Colonic mucosa (tissue), 4 donors: ENCODE measurements at places on chromosomes 4 and X. TPM values are rescaled to one million over a fixed set of nuclear protein-coding genes. Genes with fewer than 3 reads are reported as not detected.
A peak's percentile ranks its signal among the peaks of the same experiment; 100 is the strongest.

DNA sequence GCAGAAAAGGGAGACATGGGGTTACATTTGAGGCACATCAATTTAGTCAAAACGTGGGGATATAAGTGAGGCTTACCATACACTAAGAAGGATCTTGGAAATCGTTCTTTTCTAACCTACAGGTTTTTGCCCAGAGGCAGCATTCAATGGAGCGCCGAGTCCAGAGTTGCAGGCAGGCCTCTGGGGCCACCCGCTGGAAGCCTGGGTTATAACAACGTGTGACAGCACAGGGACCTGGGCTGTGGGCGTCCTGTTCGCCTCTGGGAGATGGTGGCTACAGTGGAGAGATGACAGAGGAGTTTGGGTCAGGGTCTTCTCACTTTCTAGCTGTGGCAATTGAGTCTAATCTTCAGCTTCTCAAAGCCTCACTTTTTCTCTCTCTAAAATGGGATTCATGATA, 53.9 kb downstream of the ENPP6 start:
- H3K27me3 ChIP-seq, result peaks cover 4% of the 10 kb centered on the region
- DNase-seq, result peak; percentile 33
- H3K4me3 ChIP-seq, result no peak overlapping the region
- no peaks in the 10 kb centered on the region for H3K36me3 ChIP-seq
- no peaks in the 10 kb centered on the region for H3K4me1 ChIP-seq

- H3K27ac ChIP-seq, result no peak overlapping the region
- H3K36me3 ChIP-seq, result no peaks in the 10 kb centered on the region
- no peaks in the 10 kb centered on the region for H3K27me3 ChIP-seq
- no peak overlapping the region for H3K4me3 ChIP-seq
- no peak for DNase-seq
These were observed 315.5 kb upstream of the ADGRL3 start for GRCh38 chr4:60884587-60884986.

DNA sequence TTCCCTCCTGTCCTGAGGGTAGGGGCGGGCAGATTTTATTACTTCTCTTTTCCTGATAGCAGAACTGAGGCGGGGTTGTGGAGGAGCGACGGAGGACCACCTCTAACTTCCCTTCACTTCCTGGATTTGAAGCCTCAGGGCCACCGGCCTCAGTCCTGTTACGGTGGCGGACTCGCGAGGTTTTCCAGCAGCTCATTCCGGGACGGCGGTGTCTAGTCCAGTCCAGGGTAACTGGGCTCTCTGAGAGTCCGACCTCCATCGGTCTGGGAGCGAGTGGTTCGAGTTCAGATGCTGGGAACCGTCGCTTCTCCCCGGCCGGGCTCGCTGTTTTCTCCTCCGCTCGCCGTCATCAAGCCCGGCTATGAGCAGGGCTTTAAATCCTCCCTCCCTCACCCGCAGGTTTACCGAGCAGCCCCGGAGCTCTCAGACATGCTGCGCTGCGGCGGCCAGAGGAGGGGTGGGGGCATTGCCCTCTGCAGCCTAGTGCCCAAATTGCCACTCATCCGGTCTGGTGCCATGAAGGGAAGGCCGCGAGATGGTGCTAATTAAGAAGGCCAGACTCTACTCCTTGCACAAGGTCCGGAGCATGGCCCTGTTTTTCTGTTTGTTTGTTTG, 23.3 kb downstream of the HAND2 start:
- no peaks in the 10 kb centered on the region for H3K4me1 ChIP-seq
- peak overlapping the region; percentile 19 for H3K4me3 ChIP-seq
- H3K36me3 ChIP-seq, result no peaks in the 10 kb centered on the region
- H3K27me3 ChIP-seq, result peaks cover 10% of the 10 kb centered on the region

- no peak overlapping the region for H3K4me3 ChIP-seq
- H3K27ac ChIP-seq, result no peak overlapping the region
These were observed 446.7 kb upstream of the TENM3 start for GRCh38 chr4:181796502-181796901.

Gene BEX3
- total RNA-seq, result 33.7 TPM

DNA sequence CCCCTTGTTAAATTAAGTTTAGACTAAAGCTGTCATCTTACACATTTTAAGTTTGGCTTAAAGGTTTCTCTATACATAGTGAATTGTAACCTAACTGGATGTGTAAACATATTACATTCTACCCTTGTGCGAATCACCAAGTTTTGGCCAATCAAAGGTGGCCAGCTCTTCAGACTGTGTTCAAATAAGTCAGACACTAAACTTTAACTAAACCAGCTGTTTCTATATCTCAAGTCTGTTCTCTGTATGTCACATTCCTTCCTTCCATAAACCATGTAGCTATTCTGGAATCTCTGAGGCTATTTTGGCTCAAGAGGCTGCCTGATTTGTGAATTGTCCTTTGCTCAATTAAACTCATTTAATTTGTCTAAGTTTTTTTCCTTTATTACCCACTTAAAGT, 6.7 kb downstream of the SULT1B1 start:
- H3K36me3 ChIP-seq, result no peaks in the 10 kb centered on the region
- no peaks in the 10 kb centered on the region for H3K27me3 ChIP-seq
- H3K27ac ChIP-seq, result no peak overlapping the region
- no peak for DNase-seq

Gene WAS
- 4.9 TPM for total RNA-seq

GRCh38 chr4:80072744-80073472, at the start of gene ANTXR2:
Gene ANTXR2 (minus strand): TSS chr4:80073229. CDS start chr4:80072560, 669 bp downstream.
- peak within 1 kb of the TSS; percentile 98 for H3K27ac ChIP-seq
- H3K27me3 ChIP-seq, result no peaks in the 10 kb centered on the region
- DNase-seq, result peak; percentile 91
- peaks cover 6% of the 10 kb centered on the region for H3K36me3 ChIP-seq

GRCh38 chrX:46130247-46130646, 415.0 kb downstream of the ZNF674 start:
- DNase-seq, result no peak
- no peaks in the 10 kb centered on the region for H3K27me3 ChIP-seq
- H3K4me3 ChIP-seq, result no peak overlapping the region
- no peak overlapping the region for H3K27ac ChIP-seq

GRCh38 chrX:34917146-34917545, 25.4 kb upstream of the FAM47B start:
- H3K36me3 ChIP-seq, result no peaks in the 10 kb centered on the region
- no peak for DNase-seq
- H3K27me3 ChIP-seq, result no peaks in the 10 kb centered on the region

DNA sequence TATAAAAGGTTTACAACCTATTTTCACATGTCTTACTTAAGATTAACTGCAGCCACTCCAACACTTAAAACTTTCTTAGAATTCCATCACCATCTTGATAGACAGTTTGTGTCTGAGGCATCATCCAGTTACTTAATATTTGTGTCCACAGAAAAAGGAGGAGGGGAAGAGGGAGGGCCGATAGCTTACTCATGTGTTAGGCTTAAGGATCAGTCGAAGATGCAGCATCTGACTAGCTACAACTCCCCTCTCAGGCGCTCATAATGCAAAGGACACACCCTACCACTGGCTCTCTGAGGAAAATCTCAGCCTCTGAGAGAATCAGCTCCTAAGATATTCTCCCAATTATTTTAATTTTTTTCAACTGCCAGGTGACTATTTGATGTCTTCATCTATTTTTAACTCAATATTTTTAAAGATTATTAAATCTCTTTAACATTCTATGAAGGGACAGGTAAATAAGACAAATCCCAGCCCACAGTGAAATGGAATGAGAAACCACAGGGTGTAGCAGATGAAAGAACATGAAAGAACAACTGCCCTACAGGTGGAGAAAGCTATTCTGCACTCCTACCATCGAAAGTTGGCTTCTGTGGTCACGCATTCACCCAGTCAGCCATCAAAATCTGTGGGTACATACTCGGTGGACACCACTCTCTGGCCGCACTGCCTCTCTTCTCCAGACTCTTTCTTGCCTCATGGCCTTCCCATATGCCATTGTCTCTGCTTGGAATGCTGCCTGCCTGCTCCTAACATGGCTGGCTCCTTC, 48.0 kb downstream of the ARAP2 start:
- no peak overlapping the region for H3K4me3 ChIP-seq
- H3K4me1 ChIP-seq, result no peaks in the 10 kb centered on the region
- H3K36me3 ChIP-seq, result no peaks in the 10 kb centered on the region
- no peak for DNase-seq
- H3K27ac ChIP-seq, result no peak overlapping the region
- no peaks in the 10 kb centered on the region for H3K27me3 ChIP-seq

Gene MSN
- total RNA-seq, result 27.5 TPM

- no peaks in the 10 kb centered on the region for H3K36me3 ChIP-seq
- no peak overlapping the region for H3K27ac ChIP-seq
- H3K27me3 ChIP-seq, result peaks cover 10% of the 10 kb centered on the region
- H3K4me1 ChIP-seq, result no peaks in the 10 kb centered on the region
- DNase-seq, result no peak
These were observed 20.1 kb downstream of the HMX1 start for GRCh38 chr4:8851321-8852117.

- H3K4me3 ChIP-seq, result peak overlapping the region; percentile 86
- H3K27ac ChIP-seq, result peak overlapping the region; percentile 83
- H3K36me3 ChIP-seq, result peaks cover 12% of the 10 kb centered on the region
- DNase-seq, result peak; percentile 99
- no peaks in the 10 kb centered on the region for H3K4me1 ChIP-seq
These were observed 5.9 kb upstream of the NAA15 start for GRCh38 chr4:139295206-139295941.

GRCh38 chrX:51776851-51777250, 33.6 kb downstream of the GSPT2 start:
- H3K27ac ChIP-seq, result no peak overlapping the region
- no peaks in the 10 kb centered on the region for H3K4me1 ChIP-seq
- no peak overlapping the region for H3K4me3 ChIP-seq
- no peak for DNase-seq

Gene POU3F4
- not detected for total RNA-seq

- H3K27me3 ChIP-seq, result no peaks in the 10 kb centered on the region
- H3K4me3 ChIP-seq, result no peak overlapping the region
- no peaks in the 10 kb centered on the region for H3K36me3 ChIP-seq
These were observed 126.5 kb upstream of the INTU start for GRCh38 chr4:127506283-127506682.

- no peaks in the 10 kb centered on the region for H3K36me3 ChIP-seq
- DNase-seq, result no peak
- no peaks in the 10 kb centered on the region for H3K27me3 ChIP-seq
- no peak overlapping the region for H3K27ac ChIP-seq
These were observed 230.4 kb downstream of the EDA2R start for GRCh38 chrX:66408507-66408906.

DNA sequence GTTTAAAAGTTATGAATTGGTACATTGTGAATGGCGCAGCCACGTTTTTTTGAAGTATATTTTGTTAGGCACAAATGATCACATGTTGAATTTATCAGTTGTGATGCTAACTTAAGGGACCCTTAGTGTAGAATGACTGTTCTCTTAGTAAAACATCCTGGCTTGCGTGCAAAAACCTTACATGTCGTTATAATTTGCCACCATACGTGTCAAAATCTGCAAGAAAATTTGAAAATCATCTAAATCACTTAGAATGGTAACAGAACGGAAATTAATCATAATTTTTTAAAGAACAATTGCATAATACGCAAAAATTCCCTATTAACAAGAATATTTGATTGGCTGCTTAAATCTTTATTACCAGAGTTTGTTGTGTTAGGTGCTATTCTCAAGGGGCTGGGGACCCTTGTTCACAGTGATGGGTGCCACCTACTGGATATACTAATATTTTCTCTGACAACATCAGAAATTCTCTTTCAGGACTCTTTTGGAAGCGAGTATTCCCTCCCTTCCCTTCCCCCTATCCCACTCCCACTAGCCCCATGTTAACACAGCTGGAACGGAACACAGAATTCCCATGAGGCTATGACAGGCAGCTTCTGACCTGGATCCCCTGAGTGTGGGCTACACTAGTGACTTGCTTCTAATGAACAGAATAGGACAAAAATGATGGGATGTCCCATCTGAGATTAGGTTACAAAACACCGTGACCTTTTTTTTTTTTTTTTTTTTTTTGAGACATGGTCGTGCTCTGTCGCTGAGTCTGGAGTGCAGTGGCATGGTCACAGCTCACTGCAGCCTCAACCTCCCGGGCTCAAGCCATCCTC, 71.8 kb downstream of the SUPT20HL2 start:
- H3K27me3 ChIP-seq, result no peaks in the 10 kb centered on the region
- H3K36me3 ChIP-seq, result no peaks in the 10 kb centered on the region
- H3K4me1 ChIP-seq, result no peaks in the 10 kb centered on the region

DNA sequence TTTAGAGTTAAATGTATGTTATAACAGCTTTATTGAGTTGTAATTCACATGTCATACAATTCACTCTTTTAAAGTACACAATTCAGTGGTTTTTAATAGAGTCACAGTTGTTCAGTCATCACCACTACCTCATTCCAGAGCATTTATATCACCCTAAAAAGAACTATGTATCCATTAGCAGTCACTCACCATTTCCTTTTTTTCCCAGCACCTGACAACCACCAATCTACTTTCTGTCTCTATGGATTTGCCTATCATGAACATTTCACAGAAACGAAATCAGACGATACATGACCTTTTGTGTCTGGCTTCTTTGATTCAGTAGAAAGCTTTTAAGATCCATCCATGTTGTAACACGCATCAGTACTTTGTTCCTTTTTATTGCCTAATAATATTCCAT, 52.9 kb upstream of the FRAS1 start:
- no peaks in the 10 kb centered on the region for H3K36me3 ChIP-seq
- H3K27me3 ChIP-seq, result no peaks in the 10 kb centered on the region
- no peak overlapping the region for H3K27ac ChIP-seq
- H3K4me3 ChIP-seq, result no peak overlapping the region
- no peak for DNase-seq

Gene CCDC158
- total RNA-seq, result not detected

DNA sequence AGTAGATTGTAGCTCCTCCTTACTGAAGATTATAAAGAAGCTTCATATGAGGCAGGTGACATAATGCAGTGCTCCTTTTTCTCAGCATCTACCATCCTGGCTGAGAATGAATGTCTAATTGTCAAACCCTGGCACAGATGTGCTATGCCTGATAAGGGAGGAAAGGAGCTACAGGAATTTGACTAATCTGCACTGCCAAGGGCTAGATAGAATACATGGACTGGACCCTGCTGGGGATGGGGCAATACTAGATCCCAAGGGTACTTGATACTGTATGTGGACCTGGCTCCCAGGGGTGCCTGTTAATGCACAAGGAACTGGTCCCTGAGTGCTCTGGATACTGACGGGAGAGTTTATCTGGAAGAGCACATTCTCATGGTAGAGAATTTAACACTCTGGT, 362.2 kb upstream of the EMCN start:
- H3K4me3 ChIP-seq, result no peak overlapping the region
- no peak for DNase-seq
- H3K4me1 ChIP-seq, result no peaks in the 10 kb centered on the region
- H3K36me3 ChIP-seq, result no peaks in the 10 kb centered on the region
- H3K27me3 ChIP-seq, result no peaks in the 10 kb centered on the region
- H3K27ac ChIP-seq, result no peak overlapping the region

Gene SPIN4
- total RNA-seq, result 8.1 TPM
